Neural crest cell (in vitro differentiated cells): ENCODE measurements at places on chromosomes 3 and 15.

DNA sequence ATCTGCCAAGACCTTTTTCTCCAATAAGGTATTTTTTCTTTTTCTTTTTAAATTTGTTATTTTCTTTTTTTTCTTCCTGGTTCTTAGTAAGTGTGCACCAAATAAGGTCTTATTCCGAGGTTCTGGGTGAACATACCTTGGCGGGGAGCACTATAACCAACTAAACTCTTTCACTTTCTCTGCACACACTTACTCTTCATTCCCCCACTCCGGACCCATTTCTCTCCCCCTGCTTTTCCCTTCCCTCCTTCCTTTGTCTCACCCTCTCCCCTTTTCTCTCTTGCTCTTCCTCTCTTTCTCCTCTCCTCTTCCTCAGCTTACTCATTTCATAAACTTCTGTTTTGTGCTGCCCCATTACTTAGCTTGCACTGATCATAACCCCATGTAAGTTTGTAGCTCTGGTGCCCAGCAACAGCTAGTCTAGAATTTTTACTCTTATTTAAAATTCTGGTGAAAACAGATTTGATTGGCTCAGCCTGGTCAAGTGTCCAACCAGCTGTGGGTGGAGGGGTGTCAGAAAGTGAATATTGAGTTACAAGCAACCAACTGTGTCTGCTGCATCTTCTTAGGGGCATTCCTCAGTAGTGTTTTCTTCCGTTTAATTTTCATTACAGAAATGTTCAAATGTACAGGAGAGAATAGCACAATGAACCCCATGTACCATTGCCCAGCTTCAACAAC is 297.5 kb downstream of the SHQ1 start:
- DNase-seq = no peak

DNA sequence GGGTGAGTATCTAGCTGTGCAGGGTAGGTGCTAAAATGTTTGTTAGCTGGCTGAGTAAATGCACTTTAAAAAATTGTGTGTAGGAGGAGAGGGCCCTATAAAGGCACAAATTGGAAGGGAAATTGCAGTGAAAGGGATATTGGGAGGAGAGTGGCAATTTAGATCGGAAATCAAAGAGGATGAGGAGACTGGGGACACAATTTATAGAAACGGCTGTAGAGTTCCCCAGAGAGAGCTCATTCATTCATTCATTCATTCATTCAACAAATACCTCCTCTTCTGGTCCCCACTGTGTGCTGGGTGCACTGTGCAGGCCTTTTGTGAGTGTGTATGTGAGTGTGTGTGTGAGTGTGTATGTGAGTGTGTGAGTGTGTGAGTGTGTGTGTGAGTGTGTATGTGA is 2.4 kb downstream of the DNAJA4 start:
- DNase-seq = no peak

GRCh38 chr15:66777596-66778313 is 75.7 kb downstream of the SMAD6 start:
- DNase-seq = no peak

- DNase-seq = peak; percentile 85
Measured at GRCh38 chr3:61564395-61565059, 3.2 kb downstream of the PTPRG start.

GRCh38 chr3:30341079-30341478 is 265.3 kb upstream of the TGFBR2 start:
- DNase-seq = no peak
